ENCODE measurements at places on chromosomes 1 and 21. TPM values are rescaled to one million over a fixed set of nuclear protein-coding genes. Genes with fewer than 3 reads are reported as not detected.
A peak's percentile ranks its signal among the peaks of the same experiment; 100 is the strongest.

Gene MIB2
- total RNA-seq = 49.8 TPM

DNA sequence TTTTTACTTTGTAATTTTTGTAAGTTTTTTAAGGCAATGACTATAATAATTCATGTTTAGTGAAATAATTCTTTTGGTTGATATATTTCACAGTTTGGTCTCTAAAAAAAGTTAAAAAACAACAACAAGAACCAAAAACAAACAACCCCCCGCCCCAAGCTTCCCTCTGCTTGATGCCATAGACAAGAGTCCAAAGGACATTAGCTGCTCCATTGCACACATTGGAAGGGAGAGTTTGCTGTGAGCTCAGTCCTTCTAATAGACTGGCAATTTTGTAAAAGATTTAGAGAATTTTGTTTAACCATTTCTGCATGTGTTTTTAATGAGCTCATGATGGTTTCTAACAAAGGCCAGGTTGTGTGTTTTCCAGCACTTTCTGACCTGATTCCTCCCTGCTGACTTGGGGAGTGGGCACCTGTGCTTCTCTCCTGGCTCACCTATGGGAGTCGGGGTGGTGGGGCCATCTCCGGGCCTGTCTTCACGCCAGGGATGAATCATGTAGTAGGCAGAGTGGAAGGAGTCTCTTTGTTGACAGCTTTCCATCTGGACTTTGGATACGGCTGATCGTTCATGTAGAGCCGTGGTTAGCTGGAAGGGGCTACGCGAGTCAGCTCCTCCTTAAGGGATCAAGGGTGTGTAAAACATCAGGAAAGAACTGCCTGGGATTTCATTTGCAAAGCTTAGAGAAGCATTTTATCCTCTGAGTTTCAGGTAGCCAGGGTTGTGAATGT lies 14.1 kb downstream of the ZBTB18 start:
- DNase-seq = no peak

GRCh38 chr1:54080598-54081049 lies 27.2 kb downstream of the TCEANC2 start:
- no peak for DNase-seq

Gene PALMD
- total RNA-seq = not detected

DNA sequence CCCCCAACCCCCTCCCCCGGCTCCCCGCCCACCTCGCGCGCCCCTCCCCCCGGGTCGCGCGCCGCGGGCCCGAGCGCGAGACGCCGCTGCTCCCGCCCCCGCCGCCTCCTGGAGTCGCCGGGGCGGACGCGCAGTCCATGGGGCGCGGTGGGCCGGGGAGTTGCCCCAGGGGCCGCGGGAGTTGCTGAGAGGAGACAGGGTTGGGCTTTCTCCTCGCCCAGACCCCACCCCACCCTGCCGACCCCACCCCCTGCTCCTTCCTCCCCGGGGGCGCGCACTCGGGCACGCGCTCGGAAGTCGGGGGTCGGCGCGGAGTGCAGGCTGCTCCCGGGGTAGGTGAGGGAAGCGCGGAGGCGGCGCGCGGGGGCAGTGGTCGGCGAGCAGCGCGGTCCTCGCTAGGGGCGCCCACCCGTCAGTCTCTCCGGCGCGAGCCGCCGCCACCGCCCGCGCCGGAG lies at the start of gene LAMC1:
LAMC1 (plus strand) TSS at position 275 of the 455 bp plus-strand sequence. CDS start 297 bp downstream, outside the sequence.
- peak; percentile 90 for DNase-seq

- no peak for DNase-seq
These were observed 52.7 kb downstream of the DHRS3 start for GRCh38 chr1:12565094-12565965.

GRCh38 chr1:53644909-53645689 lies 93.9 kb downstream of the GLIS1 start:
- DNase-seq = no peak

Gene CD48
- not detected for total RNA-seq

Gene PDZK1
- total RNA-seq = 0.39 TPM

Gene PRMT6
- total RNA-seq = 50.4 TPM

DNA sequence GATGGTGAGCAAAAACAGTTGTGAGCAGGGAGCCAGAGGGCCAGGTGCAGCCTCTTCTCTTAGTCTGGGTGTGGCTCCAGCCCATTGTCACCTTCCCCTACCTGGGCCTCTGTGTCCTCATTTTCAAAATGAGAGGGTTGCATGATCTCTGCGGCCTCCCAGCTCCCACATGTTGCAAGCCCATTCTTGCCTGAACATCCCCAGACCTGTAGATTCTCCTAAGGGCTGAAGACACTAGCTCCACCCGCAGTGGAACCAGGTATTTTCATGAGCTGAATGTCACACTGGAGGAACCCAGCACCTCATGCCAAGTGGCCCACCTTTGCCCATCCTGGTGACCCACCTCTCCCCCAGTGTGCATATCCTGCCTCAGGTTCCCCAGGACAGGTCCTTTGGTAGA lies 12.3 kb downstream of the IKBKE start:
- no peak for DNase-seq

GRCh38 chr1:9825093-9826074 lies 1.6 kb upstream of the CLSTN1 start:
- DNase-seq = peak; percentile 58
